ENCODE measurements at places on chromosomes 7 and 10.

GRCh38 chr10:101155896-101156295 lies 24.8 kb downstream of the TLX1 start:
- DNase-seq: peak; percentile 21

DNA sequence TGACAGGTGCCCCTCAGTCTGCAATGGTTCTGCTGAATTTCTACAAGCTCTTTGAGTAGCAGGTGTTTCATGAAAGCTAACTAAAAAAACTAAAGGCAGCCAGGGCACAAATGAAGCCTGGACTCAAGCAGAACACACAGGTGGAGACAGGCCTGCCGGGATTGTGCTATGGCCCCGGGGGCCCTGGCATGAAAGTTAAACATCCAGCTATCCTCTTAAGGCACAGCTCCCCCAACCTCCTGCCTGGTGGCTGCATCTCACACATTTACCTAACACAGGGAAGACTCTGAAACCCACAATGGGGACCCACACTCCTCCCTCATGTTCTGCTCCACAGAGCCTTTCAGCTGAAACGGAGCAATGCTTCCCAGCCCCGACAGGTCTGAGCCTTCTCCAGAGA lies 76.3 kb upstream of the CAMK2B start:
- no peak for DNase-seq

DNA sequence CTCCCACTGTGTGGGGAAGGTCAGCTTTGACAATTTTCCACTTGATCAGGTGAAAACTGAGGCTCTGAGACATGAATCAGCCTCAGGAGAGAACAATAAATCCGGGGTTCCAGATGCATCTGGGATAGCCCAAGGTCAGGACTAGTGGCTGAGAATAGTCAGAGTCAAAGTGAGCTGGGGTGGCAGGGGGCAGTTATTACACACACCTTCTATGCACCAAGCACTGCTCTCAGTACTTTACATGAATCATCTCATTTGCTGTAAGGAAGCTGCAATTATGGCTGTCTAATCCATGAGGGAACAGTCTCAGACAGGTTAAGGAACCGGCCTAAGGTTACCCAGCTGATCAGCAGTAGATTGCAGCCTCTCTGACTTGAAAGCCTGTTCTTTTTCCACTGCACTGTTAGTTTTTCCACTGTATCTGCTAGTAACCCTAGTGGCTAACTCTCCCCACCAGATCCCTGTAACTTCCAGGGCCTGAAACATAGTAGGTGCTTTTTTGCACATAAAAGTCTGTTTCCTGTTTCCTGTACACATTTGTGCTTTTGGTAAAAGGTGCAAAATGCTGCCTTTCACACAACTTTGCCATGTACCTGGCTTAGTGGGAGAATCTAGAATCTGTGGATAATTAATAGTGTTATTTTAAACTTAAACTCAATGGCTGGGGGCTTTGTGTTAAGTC lies 125.9 kb downstream of the EMX2 start:
- DNase-seq: no peak

DNA sequence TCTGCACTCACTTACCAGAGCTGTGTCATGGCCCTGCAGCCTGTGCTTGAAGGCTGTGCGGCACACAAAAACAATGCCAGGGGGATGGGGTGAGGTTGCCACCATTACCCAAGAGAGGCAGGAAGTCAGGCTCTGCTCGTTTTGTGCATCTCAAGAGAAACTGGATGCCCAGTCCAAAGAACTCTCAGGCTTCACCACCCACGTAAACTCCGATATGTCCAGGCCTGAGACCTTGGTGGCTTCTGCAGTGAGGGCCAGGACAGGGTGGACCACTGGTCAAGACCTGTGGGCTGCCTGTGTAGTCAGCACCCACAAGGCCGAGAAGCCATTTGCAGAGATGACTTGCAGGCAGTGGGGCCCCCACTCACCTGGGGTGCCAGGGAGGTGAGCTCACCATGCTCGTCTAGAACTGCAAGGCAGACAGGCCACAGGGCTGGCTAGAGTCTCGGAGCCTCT lies 54.7 kb upstream of the EBF3 start:
- no peak for DNase-seq

DNA sequence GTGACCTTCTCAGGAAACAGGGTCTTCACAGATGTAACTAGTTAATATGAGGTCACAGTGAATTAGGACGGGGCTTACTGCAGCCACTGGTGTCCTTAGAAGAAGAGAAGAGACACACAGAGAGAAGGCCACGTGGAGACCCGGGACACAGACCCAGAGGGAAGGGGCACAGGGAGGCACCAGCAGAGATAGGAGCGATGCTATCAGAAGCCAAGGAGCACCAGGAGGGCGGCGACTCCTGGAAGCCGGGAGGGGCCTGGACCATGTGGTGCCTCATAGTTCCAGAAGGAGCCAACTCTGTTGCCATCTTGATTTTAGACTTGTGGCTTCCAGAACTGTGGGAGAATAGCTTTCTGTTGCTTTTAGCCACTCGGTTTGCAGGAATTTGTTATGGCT lies 505.9 kb downstream of the TCERG1L start:
- DNase-seq: no peak

DNA sequence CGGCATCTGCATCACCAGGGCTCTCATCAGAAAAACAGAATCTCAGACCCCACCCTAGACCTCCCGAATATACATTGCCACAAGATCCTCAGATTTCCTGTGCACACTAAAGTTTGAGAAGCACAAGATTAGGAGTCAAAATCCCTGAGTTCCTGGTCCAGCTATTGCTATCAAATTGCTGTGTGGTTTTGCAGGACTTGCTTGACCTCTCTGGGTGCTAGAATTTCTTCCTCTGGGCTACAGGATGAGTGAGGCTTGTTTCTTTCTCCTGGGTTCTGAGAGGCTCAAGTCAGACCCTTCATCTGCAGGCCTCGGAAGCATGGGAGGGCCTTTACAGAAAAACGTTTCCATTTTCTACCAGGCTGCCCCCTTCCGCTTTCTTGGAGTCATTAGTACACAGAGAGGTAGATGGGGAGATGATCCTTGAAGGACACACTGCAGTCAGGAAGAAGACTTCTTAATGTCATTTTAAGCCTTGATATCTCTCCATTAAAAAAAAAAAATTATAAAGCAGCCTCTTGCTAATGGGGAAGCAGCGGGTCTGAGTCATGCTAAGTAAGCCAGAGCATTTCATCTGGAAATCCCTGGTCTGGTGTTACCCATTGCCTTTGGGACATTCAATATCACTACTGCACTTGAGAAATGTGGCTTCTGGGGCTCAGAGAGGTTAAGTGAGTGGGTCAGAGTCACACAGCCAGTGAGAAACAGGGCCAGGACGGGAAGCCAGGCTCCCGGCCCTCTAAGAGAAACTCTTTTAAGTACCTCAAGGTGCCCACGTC lies 173.5 kb downstream of the KCNMA1 start:
- DNase-seq: no peak

GRCh38 chr10:93850031-93851015 lies 43.5 kb upstream of the SLC35G1 start:
- no peak for DNase-seq

DNA sequence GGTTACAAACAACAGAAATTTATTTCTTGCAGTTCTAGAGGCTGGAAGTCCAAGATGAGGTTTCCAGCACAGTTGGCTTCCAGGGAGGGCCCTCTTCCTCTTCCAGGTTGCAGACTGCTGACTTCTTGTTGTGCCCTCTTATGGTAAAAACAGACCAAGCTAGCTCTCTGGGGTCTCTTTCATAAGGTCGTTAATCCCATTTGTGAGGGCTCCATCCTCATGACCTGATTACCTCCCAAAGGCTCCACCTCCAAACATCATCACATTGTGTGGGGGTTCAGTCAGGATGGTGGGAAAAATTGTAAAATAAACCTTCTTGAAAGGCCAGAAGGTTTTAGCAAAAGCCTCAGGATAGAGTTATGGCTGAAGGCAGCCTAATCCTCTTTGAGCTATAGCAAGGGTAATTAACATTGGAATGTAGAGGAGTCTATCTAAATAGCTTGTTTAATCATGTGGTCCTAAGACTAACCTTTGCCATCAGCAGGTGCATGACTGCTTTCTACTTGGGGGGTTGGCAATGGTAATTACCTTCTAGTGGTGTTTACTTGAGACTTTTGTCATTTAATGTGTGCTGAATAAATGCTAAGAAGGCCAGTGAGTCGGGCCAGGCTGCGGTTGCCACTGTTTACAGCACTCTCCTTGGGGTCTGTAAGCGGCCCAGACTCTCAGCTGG lies 80.8 kb downstream of the PPP1R17 start:
- no peak for DNase-seq

All from GM04503 (cell line).